Sigmoid colon (tissue), 7 donors: ENCODE measurements at places on chromosomes 2 and 18.

DNA sequence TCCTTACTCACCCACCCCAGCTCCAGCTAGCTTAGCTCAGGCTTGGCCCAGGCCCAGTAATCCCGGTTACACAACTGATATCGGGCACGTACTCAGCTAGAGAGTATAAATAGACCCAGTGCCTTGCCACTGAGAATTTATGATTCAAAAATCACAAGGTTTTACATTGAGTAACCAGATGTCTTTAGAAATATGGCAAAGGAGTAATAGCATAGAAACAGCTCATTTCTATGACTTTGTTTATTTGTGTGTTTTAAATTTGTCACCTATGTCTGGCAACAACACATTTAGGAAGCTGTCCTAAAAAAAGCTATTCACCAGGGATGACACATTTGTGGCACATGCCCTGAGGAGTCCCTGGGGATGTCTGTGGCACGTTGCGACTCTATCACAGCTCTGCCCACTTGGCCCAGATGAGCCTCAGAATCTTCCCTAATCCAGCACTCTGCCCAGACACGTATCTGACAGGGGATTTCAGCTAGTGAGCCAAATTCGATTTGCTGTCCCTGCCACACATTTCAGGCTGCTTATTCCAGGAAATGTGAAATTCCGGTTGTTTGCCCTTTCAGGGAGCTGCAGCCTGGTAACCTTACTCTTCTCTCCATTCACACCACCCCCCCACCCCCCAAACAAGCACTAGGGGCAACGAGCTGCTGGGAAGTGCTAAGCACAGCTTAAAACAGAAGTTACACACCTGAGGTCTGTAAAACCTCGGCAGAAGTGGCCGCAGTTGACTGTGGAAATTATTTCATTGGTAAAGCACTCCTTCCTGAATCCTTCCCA lies 85.4 kb upstream of the ZCCHC2 start:
- peak; percentile 91 for DNase-seq

GRCh38 chr2:181697571-181697970 lies 17.3 kb upstream of the NEUROD1 start:
- no peak for DNase-seq

GRCh38 chr18:58218117-58218516 lies 174.1 kb downstream of the NEDD4L start:
- DNase-seq: no peak

DNA sequence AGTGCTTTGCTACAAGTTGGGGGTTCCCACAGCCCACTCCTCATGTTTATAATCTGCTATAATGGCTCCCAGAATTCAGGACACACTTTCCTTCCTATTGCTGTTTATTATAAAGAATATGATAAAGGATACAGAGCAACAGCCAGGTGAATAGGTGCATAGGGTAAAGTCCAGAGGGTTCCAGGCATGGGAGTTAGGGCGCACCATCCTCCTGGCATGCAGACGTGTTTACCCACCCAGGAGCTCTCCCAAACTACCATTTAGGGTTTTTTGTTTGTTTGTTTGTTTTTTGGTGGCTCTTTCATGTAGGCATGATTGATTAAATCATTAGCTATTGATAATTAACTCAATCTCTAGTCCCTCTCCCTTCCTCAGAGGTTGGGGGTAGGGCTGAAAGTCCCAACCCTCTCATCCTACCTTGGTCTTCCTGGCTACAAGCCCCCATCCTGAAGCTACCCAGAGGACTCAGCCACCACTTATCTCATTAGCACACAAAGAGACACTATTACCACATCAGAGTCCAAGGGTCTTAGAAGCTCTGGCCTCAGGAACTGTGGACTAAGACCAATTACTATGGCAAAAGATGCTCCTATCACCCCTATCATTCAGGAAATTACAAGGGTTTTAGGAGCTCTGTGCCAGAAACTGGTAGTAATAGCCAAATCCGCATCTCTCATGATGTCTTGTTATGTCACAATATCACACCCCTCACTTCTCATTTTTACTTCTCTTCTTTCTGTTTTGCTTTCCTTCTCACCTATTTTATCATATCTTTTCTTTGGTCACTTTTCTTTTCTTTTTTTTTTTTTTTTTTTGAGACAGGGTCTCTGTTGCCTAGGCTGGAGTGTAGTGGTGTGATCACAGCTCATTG lies 154.9 kb upstream of the TTC39C start:
- DNase-seq: no peak

DNA sequence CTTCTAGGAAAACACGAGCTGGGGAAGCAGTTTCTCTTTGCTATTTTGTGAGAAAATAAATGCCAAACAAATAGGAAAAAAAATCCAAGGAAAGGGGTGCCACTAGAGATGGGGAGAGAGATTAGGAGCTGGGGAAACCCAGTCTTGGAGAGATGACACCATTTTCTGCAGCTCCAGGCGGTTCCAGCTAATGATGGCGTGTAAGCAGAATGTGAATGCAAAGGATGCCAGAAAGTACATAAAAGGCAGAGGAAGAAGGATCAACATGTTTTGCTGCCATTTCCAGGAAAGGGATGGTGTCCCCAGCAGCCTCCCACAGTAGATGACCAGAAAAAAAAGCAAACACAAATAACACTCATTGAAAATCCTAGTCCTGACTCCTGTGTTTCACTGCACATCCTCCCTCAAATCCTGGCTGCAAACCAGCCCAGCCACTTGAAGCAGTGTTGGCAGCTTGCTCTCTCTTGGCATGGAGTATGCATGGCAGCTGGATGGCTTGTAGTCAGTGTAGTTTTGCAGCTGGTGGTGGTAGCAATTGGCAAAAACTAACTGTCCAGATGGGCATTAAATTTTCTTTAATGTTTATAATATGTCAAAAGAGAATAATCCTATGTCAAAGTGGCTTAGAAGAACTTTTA lies 93.6 kb downstream of the FTCDNL1 start:
- peak; percentile 80 for DNase-seq

DNA sequence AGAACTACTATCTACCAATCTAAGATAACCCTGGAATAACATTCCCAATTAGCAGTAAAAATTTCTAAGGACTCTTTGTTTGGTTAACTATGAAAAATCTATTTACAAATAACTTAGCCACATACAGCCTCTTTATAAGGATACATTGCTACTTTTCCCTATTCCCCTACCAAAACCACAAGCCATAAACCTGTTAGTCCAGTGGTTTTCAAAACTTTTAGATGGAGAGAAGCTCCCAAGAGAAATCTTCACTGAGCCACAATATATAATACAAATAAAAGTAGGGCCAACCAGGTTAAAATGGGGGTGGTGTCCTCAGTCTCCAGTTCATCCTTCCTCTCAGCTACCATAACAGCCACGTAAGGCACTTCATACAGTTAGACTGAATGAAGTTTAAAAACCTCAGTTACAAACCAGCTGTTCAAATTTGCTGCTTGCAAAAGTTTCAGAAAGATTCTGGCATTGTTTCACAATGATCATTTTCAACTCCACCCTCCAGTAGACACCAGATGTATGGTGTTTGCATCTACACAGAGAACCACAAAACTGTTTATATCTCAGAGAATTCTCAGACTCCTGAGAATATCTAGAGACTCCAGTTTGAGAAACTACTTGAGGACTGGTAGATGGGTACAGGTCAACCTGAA lies 26.0 kb downstream of the SOS1 start:
- DNase-seq: no peak

DNA sequence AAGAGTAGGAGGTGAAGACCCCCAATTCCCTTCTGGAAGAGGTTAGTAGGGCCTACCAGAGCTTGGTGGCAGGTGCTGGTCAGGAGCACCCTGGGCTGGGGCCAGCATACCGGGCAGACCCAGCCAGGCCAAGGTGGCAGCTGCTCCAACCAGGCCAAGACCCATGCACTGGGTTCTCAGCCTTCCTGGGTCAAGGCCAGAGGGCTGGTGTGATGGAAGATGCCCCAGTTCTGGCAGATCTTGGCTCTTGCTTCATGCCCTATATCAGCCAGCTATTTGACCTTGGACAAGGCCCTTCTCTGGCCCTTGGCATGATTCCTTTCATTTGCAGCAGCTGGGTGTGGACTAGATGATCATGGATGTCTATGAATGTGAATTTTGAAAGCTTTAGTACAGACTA lies 57.7 kb downstream of the PRKCE start:
- no peak for DNase-seq

DNA sequence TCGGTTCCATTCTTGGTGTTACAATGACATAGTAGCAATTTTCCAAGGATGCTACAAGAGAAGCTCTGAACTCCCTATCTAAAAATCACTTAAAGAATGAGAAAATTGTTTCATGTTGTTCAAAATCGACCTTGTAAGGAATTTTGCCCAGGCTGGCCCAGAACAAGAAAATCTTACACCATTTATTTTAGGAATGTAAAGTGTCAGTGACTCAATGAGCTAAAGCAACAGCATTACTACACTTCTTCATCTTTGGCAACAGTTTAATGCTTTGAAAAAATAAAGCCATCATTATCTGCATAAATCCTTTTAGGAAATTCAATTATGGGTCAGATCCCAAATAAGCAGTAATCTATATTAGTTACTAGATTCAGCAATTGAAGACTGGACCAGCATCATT lies 38.6 kb downstream of the SLC25A12 start:
- no peak for DNase-seq

GRCh38 chr2:82055846-82056245 lies 1751.3 kb upstream of the LRRTM1 start:
- no peak for DNase-seq

DNA sequence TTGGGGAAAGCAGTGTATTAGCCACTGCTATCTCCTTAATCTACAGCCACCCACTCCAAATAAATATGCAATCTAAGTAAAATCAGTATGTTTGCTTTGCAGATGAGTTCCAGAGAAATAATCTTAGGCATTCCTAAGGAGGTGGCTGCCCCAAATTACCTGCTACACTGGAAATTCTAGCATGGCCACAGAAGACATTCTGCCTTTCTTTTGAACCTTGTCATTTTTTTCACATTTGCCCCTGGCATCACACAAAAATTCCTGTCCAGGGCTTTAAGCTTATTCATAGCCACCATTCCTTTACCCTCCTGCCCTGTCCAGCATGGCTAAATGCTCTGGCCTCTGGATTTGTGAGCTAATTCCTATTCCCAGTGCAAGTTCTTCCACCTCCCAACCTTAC lies 36.8 kb upstream of the FAM124B start:
- DNase-seq: no peak

- no peak for DNase-seq
Observed at GRCh38 chr2:16649353-16650286, 16.0 kb downstream of the CYRIA start.

DNA sequence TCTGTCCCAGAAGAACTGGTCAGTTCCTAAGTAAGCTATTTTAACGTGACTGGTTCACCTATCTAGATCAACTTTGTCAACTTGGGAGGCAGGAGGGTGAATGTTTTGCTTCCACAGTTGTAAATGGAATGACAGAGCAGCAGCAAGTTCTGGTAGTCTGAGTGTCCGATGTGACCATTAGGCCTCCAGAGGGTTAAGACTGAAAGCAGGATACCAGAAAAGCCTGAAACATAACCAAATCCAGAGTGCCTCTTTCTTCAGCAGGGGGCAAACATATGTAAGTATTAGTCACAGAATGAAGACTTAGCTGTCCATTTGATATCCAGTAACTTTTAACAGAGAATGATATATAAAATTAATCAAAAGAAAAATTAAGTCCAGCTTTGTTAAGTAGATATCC lies 9.2 kb downstream of the HOXD3 start:
- DNase-seq: no peak

DNA sequence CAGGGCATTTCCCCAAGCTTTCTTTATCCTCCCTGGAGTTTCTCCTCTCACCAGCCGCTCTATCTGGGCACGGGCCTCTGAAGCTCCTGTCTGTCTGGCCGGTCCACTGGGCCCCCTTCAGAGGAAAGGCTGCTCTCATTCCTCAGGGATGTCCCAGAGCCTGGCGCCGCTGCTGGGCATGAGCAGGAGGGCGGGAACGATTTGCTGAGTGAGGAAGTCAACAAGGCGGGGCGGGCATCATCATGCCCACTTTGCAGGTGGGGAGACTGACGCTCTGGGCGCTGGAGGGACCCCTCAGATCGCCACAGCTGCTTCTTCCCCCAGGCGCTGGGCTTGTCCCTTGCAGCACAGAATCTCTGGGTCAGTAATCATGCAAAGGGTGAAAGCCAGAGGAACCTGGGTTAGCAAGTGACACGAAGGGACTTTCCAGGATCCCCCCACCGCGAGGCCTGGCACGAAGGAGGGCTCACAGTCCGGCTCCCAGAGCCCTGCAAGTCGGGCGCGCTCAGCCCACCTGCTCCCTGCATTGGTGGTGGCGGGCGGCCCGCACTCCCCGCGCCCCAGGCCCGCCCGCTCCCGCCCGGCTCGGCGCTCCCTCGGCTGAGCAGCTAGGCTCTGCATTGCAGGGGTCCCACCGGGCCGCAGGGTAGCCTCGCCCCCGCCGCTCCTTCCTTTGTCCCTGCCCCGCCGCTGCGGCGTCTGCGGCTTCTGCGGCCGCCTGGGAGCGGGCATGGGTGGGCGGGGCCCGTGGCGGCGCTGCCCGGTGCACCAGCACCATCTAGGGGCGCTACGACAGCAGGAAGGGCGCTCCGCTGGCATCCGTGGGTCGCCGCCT lies 157.8 kb downstream of the CYRIA start:
- DNase-seq: no peak

GRCh38 chr2:69724540-69725159 lies 17.3 kb upstream of the ANXA4 start:
- DNase-seq: peak; percentile 91

- DNase-seq: no peak
Observed at GRCh38 chr2:177625744-177626650, 233.4 kb downstream of the AGPS start.
